ENCODE measurements at places on chromosomes 1 and 21. TPM values are rescaled to one million over a fixed set of nuclear protein-coding genes. Genes with fewer than 3 reads are reported as not detected.

The ILF2 gene
- 86.1 TPM for total RNA-seq

The DHRS3 gene
- total RNA-seq = 106 TPM

The CHIA gene
- 6.3 TPM for total RNA-seq

The SAMSN1 gene
- total RNA-seq = 18.2 TPM
